Tibial nerve (tissue), 4 donors: ENCODE measurements at places on chromosomes 5 and 9.
A peak's percentile ranks its signal among the peaks of the same experiment; 100 is the strongest.

GRCh38 chr9:110081395-110081794, 126.6 kb downstream of the C9orf152 start:
- no peak for DNase-seq

DNA sequence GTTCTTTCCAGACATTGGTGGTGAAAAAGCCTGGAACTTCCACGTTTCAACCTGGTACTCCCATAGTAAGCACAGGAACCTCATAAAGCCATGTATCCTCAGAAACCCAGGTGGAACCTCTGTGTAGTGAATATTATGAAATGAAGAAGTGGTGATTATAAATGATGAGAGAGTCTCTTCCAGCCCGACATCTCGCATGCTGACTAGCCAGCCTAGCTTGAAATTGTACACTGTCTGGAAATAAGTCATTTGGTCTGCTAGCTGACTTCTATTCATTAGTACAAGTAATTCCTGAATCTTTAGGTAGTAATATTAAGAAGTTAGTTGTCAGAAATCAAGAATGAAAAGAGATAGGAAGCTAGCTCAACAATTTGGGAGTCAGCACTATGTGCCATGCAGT, 203.3 kb downstream of the CWC27 start:
- DNase-seq = no peak

DNA sequence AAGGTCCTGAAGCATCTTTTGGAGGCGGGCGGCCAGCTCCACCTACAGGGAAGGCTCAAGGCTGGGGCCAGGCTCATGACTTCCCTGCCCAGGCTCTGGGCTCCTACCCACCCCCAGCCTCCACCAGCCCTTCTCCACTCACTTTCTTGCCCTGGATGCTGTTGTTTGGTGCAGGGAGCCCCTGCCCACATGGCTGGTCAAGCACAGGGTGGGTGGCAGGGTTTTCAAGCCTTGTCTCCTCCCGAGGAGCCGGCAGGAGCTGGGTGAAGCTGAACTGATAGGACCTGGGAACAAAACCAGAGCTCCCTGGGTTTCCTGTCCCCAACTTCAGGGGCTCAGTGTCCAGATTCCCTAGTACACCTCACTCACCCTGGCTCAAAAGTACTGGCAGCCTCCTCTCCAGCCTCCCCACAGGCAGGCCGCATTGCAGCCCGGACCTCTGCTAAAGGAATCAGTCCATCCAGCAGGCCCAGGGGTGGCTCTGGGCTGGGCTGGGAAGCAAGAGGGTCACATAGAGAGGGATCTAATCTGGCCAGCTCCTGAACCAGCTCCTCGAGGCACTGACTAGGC, 6.9 kb downstream of the SHROOM1 start:
- no peak for DNase-seq

GRCh38 chr5:39169081-39169480, 50.3 kb downstream of the FYB1 start:
- DNase-seq = no peak

- DNase-seq = no peak
These were observed 932.9 kb upstream of the DMAC1 start for GRCh38 chr9:8732367-8733075.

DNA sequence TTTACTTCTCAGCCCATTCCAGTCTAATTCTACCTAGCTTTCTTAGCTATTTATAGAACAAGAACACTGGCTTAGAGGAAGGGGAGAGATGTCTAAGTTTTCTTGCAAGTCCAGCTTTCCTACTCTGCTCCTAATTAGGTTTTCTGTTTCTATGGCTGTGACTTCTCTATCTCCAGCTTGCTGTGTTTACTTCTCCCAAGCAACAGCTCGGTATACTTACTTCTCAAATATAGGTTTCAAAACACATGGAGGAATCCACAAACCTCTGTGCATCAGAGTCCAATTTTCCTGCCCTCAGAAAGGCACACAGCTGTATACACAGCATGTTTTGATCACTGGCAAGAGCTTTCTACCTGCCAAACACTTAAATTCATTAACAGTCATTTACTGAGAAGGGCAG, 17.4 kb upstream of the HMGCR start:
- no peak for DNase-seq

GRCh38 chr9:131629825-131630204, 84.5 kb downstream of the PRRT1B start:
- no peak for DNase-seq

DNA sequence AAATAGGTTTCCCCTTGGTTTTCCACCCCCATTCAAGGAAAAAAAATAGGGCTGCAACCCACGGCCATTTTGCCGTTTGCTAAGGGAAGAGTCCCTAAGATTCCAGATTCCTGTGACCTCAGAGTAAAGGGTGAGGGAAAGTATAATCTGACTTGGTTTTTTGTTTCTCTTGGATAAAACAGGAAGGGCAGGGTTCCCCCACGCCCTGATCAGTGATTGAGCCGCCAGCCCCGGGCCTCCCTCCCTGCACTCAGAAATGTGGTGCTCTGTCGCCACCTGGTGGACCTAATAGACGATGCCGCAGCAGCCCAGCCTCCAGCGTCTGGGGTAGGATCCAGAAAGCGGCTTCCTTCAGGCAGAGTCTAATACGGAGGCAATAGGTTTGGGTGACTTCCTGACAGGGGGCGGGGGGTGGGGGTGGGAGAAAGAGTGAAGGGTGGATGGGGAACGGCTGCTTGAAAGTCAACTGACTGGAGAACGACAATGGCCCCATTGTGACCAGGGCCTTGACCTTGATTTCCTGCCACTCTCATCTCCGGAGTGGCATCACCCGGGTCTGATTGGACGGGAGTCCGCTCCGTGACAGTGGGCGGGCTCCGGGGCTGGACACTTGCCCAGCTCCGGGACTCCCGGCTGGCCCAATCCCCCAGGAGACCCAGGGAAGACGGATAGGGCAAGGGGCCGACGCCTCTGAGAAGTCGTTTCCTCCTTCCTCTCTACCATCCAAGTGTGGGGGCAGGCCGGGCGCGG, 17.8 kb upstream of the CYSTM1 start:
- peak; percentile 95 for DNase-seq
